ENCODE measurements at places on chromosomes 11 and 22.

DNA sequence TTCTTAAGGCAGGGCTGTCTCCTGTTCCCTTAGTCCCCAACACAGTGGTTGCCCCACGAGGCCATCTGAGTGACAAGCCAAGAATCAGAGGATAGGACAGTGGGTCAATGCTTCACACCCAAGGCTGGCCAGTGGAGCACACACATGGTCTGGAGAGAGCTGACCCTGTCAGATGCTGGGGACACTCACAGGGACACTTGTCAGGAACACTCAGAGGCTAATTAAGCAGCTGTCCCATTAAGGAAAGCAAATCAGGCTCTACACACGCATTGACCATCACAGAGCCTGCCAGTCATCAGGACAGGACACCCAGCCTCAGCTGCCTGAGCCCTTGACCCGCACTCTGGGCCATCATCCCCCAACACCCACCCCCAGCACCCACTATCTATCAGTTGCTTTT lies 18.2 kb downstream of the GDPD5 start:
- no peak for DNase-seq

DNA sequence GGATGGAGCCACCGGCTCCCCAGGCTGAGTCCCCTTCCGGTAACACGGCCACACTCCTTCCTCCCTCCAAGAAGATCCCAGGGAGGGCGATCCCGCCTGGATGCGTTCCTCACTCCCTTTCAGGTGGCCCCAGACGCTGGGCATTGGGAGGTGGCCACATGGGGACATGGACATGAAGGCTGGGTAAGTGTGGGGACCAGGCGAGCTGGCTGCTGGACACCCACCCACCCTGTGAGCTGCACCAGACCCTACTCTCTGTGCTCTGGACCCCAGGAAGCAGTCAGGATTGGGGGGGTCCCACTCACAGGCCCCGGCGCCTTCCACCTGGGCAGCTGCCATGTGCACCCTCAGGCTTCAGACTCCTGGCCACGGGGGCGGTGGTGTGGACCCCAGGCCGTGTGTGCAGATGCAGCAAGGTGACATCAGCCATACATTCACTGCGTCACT lies 932.8 kb downstream of the BRD1 start:
- DNase-seq, result no peak

DNA sequence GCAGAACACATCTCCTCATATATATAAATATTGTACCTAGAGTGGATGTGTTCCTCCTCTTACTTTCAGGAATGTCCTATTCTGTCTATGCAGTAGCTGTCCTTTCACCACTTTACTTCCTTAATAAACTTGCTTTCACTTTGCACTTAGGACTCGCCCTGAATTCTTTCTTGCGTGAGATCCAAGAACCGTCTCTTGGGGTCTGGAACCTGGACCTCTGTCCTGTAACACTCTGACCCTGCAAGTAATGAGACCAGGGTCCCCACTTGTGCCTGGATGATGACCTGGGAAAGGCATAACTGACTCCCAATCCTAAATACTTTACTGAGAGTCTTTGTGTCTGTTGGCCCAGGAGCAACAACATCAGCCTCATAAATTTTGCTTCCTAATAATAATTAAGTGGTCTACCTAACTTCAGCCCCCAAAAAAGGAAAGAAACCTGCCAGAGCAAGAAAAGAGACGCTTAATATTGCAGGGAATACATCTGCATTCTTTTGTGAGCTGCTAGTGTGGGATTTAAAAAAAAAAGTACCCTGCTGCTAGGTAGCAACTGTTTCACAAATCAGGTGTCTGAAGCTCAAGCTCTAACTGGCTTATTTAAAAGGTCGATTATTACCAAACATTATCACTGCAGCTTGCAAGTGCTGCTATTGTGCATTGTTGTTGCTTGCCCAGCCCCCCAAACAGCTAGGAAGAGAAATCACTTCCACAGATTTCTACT lies 69.3 kb downstream of the FAM168A start:
- no peak for DNase-seq

DNA sequence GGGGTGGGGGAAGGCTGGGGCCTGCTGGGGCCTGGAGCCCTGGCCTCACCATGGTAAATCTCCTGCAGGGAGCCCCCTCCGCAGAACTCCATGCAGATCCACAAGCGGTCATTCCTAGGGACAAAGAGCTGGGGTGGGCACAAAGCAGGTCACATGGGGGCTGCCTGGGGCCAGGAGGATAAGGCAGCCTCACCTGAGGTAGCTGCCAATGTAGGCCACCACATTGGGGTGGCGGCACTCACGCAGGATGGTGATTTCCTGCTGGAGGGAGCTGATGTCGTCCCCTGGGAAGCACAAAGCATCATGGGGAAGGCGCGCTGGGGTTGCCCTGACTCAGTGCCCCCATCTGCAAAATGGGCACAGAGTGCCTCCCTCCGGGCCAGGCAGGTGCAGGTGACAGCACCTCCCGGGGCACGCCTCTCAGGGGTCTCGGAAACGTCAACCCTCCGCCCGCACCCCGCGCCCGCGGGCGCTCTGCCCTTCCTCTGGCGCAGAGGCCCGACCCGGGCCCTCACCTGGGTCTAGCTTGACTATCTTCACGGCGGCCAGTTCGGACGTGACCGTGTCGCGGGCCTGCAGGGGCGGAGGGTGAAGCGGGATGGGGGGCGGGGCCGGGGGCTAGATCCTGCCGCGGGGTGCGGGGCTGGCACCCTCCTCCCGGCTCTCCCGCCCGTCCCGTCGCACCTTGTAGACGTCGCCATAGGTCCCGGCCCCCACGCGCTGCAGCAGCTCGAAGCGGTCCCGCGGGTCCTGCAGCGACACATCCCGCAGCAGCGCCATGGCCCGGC lies 450 bp downstream of the MAP4K2 start:
- peak; percentile 35 for DNase-seq

GRCh38 chr11:104653407-104653806 lies 244.9 kb downstream of the CASP12 start:
- no peak for DNase-seq

All from activated CD4-positive, alpha-beta T cell treated with anti-CD3 and anti-CD28 coated beads for 4 hours (primary cell).